ENCODE measurements at places on chromosomes 6 and 20.

- no peak for DNase-seq
These were observed 48.7 kb downstream of the KCTD20 start for GRCh38 chr6:36491378-36491965.

GRCh38 chr6:116266803-116267202 lies 12.9 kb downstream of the TSPYL1 start:
- DNase-seq, result peak; percentile 54

- no peak for DNase-seq
These were observed 22.1 kb upstream of the TENT5A start for GRCh38 chr6:81774542-81774941.

- no peak for DNase-seq
These were observed 40.4 kb upstream of the RAB23 start for GRCh38 chr6:57262488-57262887.

GRCh38 chr6:90984066-90984465 lies 397.2 kb upstream of the MAP3K7 start:
- DNase-seq, result no peak

DNA sequence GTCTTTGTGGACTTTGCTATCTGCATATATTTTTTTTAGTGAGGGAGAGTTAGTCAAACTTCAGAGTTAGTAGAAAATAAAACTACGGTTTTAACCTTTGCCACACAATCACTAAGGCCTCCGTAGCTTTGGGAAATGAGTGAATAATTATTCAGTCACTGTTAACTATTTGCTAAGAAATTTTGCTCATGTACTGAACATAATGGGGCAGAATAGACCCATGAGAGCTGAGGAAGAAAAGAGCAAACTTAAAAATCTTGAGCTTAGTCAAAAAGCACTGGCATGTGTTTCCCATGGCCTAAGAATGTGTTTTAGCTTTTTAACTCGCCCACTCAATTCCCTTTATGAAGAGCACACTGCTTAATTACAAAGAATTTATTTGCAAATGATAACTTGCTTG lies 60.4 kb upstream of the SUPT3H start:
- no peak for DNase-seq

DNA sequence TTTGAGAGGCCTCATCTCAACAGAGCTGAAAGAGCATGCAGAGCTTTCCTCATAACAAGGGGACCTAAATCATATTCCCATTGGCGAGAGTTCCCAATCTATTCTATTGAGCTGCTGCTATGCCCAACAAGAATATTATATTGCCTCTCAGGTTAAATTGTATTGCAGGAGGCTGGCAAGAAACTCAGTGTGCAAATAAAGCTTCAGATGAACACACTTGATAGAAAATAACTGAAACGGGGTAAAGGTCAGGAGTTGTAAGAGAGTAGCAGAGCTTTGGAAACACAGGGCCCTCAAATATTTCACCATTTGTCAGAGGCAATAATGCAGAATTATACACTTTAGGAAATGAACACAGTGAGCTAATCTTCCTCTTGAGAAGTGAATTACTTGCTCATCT lies 364.3 kb upstream of the SPTLC3 start:
- DNase-seq, result no peak

- no peak for DNase-seq
These were observed 263.0 kb downstream of the FOXC1 start for GRCh38 chr6:1872649-1873131.

DNA sequence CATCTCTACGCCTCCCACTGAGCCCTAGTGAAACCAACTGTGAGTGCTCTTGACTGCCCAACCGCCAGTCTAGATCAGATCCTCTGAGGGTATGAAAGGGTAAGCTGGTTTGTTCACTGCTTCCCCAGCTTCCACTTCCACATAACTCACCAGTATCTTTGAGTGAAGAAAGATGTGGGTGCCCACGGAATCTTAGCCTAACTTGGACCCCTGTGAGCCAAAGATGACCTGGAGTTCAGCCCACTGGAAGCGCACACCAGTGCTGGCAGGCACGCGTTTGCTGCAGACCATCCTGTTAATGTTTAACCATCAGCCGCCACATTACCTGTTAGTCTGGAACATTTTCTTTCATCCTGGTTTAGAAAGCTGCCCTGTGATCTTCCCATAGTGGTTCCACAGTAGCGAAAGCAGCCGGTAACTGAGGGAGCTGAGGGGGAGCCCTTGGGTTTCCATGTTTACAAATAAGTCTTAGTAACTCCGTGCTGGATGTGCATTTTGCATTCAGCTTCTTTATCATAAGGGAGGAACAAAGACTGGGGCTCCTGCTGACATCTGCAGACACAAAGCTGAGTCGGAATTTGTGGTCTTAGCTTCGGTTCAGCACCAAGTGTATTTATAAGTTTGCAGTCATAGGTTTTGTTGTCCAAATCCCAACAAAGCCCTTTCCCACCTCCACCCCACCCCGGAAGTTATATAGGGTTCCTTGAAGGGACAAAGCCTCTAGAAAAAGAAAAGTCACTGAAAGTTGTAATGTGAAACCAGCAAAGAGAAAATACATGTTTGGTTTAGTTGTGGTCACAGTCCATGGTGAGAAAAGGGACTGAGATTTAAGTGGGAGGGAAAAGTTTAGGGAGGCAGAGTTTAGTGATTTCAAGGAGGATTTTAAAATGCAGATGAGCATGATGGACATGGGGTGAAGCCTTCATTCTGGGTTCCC lies 71.0 kb downstream of the SSR1 start:
- DNase-seq, result no peak

DNA sequence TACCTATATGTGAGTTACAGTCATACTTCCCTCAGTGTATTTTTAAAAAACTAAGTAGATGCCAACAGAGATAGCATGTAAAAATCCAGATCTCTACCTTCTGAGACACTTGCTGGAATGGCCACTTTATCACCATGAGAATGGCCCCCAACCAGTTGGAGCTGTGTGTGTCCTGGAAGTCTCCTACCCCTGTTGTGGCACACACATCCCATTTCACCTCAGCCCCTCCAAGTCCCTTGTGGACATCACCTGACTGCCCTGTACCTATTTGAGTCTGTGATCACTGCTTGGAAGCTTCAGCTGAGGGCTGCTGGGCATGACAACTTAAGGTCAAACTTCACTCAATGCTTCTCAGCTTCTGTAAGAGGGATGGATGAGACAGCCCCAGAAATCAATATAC lies 24.1 kb downstream of the MOCS1 start:
- DNase-seq, result no peak

DNA sequence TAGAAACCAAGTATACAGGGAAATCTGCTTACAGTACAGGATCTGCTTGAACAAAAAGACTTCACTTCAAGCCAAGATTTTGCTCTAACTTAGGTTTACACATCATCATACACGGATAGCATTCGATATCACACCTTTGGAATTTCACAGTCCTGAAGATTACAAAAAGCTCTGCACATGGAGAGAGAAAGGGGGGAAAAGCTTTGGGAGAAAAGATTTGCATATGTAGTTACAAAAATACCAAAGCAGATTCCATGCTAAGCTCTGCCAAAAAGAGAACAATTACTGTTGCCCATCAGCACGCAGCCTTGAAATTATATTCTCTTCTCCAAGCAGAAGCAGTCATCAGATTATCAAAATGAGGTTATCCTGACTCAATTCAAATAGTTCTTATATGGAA lies 62.0 kb downstream of the HIVEP2 start:
- DNase-seq, result no peak

DNA sequence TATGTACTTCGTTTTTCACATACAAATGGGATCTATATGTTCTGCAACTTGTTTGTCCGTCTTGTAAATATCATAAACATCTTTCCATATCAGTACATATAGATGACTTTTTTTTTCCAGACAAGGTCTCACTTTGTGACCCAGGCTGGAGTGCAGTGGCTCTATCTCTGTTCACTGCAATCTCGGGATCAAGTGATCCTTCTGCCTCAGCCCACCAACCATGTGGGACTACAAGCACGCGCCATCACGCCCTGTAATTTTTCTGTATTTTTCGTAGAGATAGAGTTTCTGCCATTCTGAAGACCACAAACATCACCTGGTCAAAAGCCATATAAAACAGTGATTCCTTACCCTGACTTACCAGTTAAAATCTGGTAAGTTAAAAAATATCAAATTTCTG lies 37.7 kb upstream of the SYNCRIP start:
- DNase-seq, result no peak

- no peak for DNase-seq
These were observed 970.5 kb upstream of the SLC35B3 start for GRCh38 chr6:9405825-9406224.

- no peak for DNase-seq
These were observed 70.6 kb downstream of the NRN1 start for GRCh38 chr6:5936140-5936539.

All from stromal cell of bone marrow (primary cell).